CD4-positive, alpha-beta T cell treated with Interleukin-17A for 1 hour (primary cell): ENCODE measurements at places on chromosomes 3 and 15.

DNA sequence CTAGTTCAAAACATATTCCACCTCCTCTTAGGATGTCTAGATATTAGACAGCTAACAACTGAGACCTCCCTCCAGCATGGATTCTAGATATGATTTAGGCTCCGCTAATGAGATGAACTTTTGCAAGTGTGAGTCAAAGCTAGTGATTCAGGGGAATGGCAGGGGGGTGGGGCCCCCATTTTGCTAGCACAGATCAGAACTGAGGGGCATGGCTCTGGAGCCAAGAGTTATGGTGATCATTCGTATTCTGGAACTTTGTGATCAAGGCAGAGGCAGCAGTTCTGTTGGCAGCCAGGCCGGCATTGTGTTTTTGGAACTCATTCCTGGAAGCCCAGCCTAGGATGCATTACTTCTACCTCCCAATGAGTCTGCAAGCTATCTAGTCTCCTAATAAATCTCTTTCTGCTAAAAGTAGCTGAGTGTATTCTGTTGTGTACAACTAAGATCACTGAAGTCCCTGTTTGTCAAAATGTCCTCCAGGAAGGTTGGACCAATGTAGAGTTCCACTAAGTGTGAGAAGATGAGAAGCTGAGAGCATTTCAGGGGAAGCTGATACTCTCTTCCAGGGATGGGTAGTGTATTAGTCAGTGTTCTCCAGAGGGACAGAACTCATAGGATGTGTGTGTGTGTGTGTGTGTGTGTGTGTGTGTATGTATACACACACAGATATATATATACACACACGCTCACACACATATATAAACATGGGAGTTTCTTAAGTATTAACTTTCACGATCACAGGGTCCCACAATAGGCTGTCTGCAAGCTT, 312.7 kb downstream of the TLE3 start:
- no peak for DNase-seq

DNA sequence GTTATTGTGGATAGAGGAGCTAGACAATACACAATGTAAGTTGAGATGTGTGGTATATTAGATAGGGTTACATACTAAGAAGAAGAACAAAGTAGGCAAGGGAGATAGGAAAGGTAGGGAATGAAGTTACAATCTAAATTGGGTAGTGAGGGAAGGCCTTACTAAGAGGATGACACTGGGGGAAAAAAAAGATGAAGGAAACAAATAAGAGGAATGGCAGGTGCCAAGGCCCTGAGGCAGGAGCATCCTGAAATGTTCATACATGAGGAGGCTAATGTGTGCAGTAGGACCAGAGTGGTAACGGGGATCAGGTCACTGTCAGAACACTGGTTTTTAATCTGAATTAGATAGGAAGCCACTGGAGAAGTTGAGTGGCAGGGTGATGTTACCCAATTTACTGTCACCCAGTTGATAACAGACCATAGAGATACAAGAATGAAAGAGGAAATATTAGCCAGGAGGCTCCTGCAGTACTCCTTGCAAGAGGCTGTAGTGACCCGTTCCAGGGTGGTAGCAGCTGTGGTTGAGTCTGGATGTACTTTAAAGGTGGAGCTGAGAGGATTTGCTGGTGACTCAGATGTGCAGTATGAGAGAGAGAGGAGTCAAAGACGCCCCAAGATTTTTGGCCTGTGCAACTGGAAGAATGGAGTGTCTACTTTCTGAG, 14.4 kb downstream of the RTP1 start:
- no peak for DNase-seq

- DNase-seq, result no peak
Measured at GRCh38 chr3:127286571-127287140, 1.2 kb downstream of the PRR20G start.

GRCh38 chr3:39255503-39256325, 24.1 kb downstream of the CX3CR1 start:
- no peak for DNase-seq

GRCh38 chr3:149555927-149556326, 81.4 kb downstream of the TM4SF4 start:
- no peak for DNase-seq

- DNase-seq, result no peak
Measured at GRCh38 chr15:52503788-52504496, 24.7 kb downstream of the MYO5A start.

DNA sequence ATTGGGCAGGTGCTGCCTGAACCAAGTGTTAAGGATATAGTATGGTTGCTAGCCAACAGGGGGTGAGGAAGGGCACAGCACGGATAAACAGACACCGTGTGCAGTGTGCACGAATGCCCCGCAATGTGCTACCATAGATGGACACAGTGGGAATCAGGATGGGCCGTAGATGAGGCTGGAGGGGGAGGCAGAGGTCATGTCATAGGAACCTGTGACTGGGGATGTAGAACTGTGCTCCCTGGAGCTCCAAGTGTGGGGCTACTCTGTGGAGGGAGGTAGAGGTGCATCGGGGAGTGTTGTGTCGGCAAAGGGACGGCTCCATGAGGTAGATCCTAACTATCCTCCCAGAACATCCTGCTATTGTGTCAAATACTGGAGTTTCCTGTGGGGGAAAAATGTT, 102.5 kb downstream of the TNIK start:
- DNase-seq, result no peak

DNA sequence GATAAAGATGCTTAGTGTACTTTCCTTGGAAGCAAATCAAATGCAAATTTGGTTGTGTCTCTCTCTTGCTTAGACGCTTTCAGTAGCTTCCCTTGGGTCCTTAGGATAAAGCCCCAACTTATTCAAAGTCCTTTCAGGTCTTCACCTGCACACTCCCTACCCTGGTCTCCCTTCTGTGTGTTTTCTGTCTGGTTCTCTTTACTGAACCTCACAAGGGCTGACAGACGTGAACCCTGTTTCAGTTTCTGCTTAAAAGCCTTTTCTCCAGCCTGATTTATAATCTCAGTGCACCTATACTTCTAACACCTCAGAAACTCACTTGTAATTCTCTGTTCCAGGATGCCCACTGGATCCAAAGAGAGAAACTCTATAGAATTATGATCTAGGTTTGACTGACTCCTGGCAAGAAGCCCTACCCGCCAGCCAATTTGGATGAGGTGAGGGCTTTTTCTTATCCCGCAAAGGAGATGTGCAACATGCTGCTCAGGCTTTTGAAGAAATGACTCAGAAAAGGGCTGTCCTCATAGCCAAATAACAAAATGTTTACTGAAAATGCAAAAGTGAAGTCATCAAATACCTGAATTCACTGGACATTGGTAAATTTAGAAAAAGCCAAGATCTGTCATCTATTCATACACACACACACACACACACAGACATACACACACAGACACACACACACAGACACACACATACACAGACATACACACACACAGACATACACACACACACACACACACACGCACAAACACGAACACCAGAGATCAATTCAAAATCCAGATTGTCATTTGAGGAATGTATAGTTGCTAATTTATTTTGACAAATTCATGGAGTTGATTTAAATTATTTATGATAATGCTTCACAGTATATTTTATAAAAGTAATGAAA, 102.4 kb upstream of the EOMES start:
- no peak for DNase-seq

GRCh38 chr3:11641316-11641682, 2.4 kb downstream of the VGLL4 start:
- DNase-seq, result no peak

DNA sequence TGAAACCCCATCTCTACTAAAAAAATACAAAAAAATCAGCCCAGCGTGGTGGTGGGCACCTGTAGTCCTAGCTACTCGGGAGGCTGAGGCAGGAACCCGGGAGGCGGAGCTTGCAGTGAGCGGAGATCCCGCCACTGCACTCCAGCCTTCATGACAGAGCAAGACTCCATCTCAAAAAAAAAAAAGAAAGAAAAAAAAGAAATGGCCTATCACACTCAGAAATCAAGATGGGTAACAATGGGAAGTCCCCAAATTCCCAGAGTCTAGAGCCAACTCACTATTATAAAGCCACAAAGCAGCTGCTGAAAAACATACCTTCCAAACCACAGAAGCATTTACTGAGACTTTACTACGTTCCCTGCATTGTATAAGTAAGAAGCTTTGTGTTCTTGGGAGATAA, 7.5 kb downstream of the HDGFL3 start:
- peak; percentile 7 for DNase-seq

- no peak for DNase-seq
Measured at GRCh38 chr3:76063019-76063418, 277.7 kb upstream of the ZNF717 start.

GRCh38 chr3:23807424-23808015, 1.8 kb downstream of the UBE2E1 start:
- DNase-seq, result no peak

- DNase-seq, result no peak
Measured at GRCh38 chr3:35919160-35919559, 279.8 kb downstream of the ARPP21 start.

DNA sequence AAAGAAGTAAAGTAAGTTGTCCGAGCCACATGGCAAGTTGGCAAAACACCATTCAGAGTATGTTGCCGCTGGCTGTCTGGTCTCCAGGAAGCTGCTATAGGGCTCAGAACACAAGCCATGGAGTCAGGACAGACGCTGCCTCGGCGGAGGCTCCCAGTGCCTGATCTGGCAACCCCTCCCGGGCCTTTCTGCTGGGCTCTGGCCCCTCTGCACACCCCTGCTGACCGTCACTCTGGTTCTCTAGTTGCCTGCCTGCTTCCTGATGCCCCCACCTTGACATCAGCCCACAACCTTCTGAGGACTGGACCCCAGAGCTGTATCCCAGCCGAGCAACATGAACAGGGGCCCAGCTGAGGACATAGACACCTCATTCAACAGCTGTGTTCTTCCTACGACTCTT, 39.1 kb downstream of the MGLL start:
- no peak for DNase-seq

GRCh38 chr15:50736823-50737222, 28.7 kb downstream of the SPPL2A start:
- DNase-seq, result no peak

- no peak for DNase-seq
Measured at GRCh38 chr15:98866511-98866910, 141.1 kb downstream of the PGPEP1L start.

DNA sequence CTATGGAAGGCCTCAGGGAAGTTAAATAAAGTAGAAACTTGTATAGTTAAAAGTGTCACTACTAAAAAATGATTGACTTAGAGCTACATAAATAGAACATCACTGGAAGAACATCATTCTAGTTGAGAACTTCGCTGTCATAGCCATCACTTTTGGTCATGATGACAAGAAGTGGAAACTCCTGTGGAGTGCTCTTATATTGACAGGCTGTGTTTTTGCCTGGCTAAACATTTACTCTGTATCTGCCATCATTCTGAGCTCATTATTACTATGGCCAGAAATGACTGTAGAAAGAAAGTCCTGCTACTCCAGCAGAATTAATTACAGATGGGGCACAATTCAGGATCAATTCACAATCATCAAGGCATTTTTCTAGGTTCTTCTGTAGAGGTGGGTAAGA, 165.1 kb upstream of the GOLIM4 start:
- DNase-seq, result no peak

DNA sequence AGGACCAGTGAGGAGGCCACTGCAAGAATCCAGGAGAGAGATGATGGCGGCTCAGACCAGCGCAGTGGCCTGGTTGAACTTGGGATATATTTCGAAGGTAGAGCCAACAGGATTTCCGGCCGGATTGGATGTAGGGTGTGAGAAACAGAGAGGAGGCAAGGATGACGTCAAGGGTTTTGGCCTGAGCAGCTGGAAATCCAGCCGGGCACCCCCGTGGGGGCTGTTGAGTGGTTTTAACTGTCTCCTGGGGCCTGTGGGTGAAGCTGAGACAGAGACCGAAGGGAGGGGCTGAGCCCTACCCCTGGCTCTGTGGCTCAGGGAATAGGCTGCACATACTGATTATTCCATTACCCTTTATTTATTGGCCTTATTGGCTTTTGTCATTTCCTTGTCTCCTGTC, 45.7 kb downstream of the EXOG start:
- DNase-seq, result no peak

DNA sequence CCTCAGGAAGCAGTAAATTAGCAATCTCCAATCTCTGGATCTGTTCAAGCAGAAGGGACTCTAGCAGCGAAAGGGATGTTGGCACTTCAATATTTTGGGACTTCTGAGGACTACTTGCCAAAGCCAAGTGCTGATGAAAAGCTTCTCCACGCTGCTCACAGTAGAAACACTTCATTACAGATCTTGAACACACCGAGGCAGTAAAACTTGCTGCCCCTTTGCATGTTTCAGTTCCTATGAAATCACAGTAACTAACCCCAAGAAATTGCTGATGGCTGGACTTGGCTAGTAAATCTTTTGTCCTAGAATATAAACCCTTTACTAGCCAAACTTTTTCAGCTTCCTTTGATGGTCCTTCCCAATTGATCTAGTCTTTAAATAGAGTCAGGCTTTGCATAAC, 750.5 kb upstream of the GRM7 start:
- no peak for DNase-seq

- DNase-seq, result no peak
Measured at GRCh38 chr15:39142500-39142899, 438.4 kb upstream of the THBS1 start.

- no peak for DNase-seq
Measured at GRCh38 chr3:127964053-127964452, 49.0 kb downstream of the KBTBD12 start.

- DNase-seq, result no peak
Measured at GRCh38 chr3:194775266-194775665, 89.6 kb downstream of the FAM43A start.

DNA sequence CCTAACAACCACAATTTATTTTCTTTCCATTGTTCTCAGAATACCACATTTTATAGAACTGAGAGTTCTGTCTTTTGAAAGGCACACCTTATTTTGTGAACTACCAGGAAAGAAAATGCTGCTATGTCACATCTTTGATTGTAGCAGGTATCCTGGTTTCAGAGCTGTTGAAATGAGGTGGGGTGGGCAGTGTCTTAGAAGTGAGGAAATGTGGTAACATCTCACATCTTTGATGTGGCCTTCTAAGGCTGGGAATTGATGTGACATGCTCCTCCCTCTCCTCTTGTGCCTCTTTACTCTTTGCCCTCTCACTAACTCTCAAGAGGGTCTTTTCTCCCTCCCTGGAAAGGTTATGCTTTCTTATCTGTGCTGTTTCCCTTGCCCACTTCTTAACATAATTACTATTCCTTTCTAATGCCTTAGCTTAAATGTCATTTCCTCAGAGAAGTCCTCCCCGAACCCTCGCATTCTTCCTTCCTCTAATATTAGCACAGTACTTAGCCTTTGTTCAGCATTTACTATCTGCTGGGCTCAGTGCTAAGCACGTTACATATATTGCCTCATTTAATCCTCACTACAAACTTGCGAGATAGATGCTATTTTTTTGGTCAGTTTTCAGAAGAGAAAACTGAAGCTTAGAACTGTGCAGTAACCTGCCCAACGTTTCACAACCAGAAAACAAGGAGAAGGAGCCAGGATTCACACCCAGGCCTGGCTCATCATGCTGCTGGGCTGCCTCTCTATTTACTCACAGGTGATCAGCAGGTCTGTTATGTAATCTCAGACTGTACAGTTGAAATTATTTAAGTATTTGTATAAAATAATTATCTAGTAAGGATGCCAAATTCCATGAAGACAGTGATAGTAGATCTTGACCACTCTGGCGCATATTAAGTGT, 24.0 kb upstream of the SPTSSB start:
- DNase-seq, result peak; percentile 52
